ENCODE measurements at places on chromosomes 16 and 17. TPM values are rescaled to one million over a fixed set of nuclear protein-coding genes. Genes with fewer than 3 reads are reported as not detected.

- DNase-seq, result no peak
Measured at GRCh38 chr17:82103553-82104451, 5.8 kb upstream of the FASN start.

- peak; percentile 50 for DNase-seq
Measured at GRCh38 chr17:31388770-31389656, 2.5 kb upstream of the RAB11FIP4 start.

DNA sequence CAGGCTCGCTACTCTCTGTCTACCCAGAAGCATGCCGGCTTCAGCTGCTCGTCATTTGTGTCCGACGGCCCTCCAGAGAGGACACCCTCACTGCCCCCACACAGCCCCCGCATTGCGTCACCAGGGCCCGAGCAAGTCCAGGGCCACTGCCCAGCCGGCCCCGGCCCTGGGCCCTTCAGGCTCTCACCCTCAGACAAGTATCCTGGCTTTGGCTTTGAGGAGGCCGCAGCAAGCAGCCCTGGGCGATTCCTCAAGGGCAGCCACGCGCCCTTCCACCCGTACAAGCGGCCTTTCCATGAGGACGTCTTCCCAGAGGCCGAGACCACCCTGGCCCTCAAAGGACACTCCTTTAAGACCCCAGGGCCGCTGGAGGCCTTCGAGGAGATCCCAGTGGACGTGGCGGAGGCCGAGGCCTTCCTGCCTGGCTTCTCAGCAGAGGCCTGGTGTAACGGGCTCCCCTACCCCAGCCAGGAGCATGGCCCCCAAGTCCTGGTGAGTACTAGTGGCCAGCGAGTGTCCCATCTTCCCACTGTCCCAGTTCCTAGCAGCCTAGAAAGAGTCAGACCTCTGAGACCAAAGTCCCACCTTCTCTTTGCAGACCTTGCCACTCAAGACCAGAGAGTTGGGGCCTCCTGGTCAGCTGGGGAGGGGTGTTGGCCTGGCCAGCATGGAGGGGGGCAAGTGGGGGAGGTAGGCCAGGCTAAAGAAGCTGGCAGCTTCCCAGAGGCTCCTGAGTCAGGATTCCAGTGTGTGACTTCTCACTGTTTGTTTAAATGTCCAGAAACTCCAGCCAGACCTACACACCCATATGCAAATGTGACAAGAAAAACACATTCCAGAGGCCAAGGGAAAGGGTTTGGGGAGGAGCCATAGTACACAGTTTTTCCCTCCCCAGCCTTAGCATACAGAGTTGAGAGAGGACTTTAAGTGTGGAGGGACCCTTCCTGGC is 18.6 kb downstream of the FOXN1 start:
- peak; percentile 48 for DNase-seq

Gene TBC1D3G
- not detected for total RNA-seq

GRCh38 chr17:63494300-63494928 is 17.6 kb downstream of the ACE start:
- DNase-seq, result no peak

- no peak for DNase-seq
Measured at GRCh38 chr17:1206026-1206777, 26.4 kb upstream of the ABR start.

All from Daoy (cell line).